Right ventricle myocardium inferior (tissue), 1 donor: ENCODE measurements at places on chromosomes 3 and 15.

- DNase-seq = no peak
Measured at GRCh38 chr3:148970271-148970670, 21.1 kb upstream of the GYG1 start.

GRCh38 chr3:51282931-51283330 lies 102.2 kb upstream of the MANF start:
- no peak for DNase-seq

DNA sequence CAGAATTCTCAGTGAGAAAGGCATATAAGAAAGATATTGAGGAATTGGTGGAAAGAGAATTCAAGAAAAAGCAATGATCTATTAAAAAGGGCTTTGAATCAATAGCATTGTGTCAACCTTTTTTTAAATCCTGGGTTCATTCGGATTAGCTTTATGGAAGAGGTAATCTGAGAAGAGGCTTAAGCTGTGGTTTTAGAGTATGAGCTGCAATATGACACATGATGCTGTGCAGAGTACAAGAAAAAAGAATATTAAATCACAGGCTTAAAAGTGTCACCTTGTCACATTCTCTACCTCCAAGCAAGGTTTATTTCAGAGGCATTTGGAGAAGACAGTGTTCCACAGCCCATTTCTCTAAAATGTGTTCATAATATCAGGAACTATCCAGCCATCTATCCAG lies 128.9 kb downstream of the RTP4 start:
- DNase-seq = no peak

- no peak for DNase-seq
Measured at GRCh38 chr3:52024765-52025452, 29.2 kb upstream of the RPL29 start.

DNA sequence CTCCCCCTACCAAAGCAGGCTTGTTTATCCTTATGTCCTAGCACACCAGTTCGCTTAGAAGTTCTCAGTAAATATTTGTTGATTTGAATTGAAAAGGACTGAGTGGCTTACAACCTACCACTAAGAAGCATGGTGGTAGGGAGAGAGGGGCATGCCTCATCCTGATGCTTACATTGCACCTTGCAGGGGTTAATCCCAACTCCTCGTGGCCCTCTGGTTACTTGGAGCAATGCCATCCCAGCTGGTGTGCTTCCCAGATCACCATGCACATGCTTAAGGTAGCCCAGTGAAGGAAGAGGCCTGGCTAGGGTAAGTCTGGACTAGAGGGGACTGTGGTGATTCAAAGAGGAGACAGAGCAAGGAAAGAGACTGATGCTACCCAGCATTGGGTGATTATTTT lies 253.3 kb downstream of the CLSTN2 start:
- no peak for DNase-seq

GRCh38 chr15:41443275-41443674 lies 26.4 kb downstream of the RTF1 start:
- no peak for DNase-seq

DNA sequence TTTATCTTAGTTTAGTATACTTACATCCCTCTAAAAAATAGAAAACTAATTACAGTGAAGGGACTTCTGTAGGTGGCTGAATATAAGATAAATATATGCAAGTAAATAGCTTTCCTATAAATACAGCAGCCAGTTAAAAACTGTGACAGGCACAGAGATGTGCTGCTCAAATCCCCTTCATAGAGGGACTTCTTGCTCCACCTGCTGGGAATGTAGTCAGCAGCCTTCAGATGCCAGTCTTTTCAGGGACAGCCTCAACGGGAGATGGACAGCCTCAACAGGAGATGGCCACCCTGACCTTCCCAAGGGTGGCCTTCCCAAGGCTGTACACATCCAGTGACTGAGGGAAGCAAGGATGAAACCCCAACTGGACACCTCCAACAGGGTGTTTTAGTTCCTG lies 15.7 kb upstream of the PRR23E start:
- DNase-seq = no peak

DNA sequence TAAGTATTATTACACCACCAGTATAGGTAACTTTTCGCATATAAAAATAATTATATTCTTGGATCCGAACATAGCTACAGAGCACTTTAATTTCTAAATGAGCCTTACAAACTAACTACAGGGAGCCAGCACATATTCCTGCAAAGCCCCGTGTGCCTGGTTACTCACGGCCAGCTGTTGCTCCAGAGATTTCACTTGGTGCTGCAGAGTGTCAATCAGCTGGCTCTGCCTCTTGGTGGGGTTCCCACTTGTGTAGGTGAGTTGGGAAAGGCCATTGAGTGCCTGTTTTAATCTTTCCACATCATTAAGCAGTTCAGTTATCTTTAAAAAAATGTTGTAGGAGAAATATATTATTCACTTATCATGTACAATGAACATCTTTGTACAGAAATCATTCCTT lies 98.9 kb downstream of the UACA start:
- no peak for DNase-seq

DNA sequence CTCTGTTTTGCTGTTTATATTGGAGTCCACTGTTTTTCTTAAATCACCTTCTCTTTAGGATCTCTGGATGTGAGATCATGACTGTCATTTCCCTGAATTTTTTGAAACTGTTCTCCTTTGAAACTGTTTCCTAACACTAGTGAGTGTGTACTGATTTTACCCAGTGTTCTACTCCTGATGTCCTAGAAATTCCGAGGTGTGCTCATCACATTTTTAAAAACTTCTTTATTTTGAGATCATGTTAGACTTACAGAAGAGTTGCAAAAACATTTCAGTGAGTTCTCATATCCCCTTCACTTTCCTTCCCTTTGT lies 292.6 kb downstream of the NFKBIZ start:
- DNase-seq = no peak

DNA sequence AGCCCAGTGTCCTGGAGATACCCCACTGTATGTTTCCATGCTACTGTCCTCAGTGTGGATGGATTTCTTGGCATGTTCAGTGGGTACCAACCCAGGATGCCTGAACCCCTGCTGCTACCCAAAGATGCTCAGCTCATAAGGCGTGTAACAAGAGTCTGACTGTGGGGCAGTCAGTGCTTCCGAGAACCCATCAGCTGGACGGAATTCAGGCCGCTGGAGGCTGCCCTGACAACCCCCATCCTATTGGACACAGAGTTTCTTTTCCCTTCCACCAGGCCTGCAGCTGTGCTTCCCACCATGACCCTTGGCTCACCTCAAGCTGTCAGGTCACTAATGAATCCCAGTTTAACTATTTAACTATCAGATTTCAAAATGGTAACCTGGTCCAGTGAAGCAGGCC lies 224.1 kb upstream of the FEZF2 start:
- no peak for DNase-seq

DNA sequence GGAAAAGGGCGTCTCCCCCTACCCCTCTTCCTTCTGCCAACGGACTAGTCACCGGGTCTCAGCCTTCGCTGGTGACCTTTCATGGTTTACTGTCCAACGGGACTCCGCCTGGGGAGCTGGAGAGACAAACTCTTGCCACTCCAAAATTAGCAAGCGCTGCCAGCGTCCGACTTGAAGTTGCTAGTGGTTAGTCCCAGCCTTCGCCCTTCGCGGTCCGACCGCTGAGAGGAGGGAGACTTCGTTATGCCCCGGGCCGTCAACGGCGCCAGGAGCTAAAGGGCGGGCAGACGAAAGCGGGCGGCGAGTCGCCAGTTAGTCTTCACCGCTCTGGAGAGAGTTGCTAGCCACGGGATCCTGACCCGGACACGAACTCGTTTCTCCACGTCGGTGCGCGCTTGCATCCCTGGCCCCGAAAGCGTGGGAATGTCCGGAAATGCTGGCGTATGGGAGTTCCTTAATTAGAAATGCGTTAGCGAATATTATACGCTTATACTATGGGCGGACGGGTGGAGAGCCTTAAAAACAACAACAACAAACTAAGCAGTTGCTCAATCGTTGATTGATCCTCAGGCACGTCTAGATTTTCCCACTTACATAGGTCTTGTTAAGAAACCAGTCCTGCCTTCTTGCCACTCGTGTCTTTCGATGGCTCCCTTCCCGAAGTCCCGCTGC lies 716 bp downstream of the SMC4 start:
- peak; percentile 81 for DNase-seq

- no peak for DNase-seq
Measured at GRCh38 chr15:93206893-93207292, 117.9 kb upstream of the RGMA start.

DNA sequence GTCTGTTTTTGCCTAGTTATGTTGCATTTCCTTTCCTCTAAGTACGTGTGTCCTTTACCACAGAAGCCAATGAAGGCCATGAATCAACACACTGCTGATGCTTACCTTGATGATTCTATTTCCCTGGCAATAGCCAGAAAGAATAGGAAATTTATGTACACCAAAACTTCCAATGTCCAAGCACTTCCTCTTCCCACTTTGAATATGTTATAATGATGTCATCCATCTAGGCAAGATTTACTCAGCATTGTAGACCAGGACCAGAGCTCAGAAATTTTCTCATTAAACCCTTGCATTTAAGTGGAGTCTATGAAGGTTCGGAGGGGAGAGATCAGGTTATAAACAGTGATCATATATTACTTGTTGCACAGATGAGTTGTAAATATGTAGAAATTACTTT lies 126.0 kb downstream of the THRB start:
- DNase-seq = no peak
